ENCODE measurements at places on chromosomes 2 and 18. TPM values are rescaled to one million over a fixed set of nuclear protein-coding genes. Genes with fewer than 3 reads are reported as not detected.

Gene CIB4
- polyA plus RNA-seq, result 0.78 TPM

Gene PCARE
- 0.32 TPM for polyA plus RNA-seq

Gene RNF144A
- 53.1 TPM for polyA plus RNA-seq

Gene VWA3B
- polyA plus RNA-seq, result 0.43 TPM

Gene COMMD1
- polyA plus RNA-seq, result 82.8 TPM

DNA sequence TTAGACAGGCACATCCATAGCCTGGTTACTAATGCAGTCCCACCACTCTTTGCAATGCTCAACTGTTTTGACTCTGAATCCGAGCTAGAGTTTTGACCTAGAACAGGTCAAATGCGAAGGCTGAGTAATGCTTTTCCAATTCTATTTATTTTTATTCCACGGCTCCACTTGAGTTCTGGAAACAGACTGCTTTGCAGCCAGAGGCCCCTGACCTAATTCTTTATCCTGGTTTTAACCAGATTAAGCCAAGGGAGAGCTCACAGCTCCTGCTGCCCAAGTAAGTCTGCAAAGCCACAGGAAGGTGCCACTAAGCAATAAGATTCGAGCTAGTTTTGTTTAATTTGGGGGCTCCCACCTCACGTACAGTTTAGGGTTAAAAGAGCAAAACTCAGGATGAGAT, 51.4 kb downstream of the MREG start:
- DNase-seq, result no peak

GRCh38 chr2:212640428-212640827, 101.8 kb upstream of the ERBB4 start:
- DNase-seq, result peak; percentile 24

DNA sequence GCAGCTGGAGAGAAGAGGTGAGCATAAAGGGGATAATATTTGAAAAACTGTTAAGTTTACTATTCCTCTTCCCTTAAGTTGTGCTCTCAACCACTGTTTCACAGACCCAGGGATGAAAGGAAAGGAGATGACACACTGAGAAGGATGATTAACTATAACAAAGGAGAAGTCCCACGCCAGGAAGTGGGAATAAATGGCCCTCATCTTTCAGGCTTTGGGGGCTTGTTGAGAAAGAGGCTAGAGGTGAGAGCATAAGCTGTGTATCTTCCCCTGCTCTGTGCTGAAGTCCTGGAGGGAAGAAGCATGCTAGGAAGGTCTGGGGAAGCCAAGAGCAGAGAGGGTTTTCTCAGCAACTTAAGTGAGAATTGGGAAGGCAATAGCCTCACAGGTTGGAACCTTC, 399.1 kb upstream of the ATP5MC3 start:
- DNase-seq, result no peak

DNA sequence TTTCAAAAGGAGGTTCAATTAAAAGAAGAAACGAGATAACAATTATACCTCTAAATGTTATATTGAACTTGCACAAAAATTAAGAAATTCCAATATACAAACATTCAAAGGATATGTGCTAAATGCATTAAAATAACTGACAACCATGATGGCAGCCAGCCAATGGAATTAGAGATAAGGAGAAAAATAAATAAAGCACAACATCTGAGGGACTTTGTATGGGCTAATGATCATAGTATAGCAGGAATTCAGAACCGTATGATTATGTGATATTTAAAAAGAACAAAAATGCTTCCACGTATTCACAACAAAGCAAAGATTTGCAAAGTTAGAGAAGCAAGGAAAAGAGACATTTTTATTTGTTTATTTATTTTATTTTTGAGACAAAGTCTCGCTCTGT, 1103.0 kb downstream of the CBLN2 start:
- no peak for DNase-seq

GRCh38 chr2:46446871-46447568, 32.3 kb upstream of the TMEM247 start:
- DNase-seq, result no peak

DNA sequence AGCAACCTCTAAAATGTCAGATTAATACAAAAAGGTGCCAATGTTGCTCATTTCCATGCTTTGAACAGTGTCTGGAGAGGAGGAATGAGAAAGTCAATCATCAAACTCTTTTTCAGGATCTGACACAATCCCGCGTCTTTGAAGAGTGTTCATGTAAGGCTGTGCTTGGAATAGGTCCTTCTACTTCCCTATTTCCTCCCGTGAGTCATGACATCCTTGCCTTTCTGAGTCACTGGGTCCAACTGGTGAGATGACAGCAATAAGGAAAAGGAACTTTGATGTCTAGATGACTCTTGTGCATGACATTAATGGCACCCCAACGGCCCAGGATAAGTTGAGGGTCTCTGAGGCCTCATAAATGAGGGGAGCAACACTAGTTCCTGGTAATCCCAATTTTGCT, 109.0 kb upstream of the CELF4 start:
- DNase-seq, result no peak

DNA sequence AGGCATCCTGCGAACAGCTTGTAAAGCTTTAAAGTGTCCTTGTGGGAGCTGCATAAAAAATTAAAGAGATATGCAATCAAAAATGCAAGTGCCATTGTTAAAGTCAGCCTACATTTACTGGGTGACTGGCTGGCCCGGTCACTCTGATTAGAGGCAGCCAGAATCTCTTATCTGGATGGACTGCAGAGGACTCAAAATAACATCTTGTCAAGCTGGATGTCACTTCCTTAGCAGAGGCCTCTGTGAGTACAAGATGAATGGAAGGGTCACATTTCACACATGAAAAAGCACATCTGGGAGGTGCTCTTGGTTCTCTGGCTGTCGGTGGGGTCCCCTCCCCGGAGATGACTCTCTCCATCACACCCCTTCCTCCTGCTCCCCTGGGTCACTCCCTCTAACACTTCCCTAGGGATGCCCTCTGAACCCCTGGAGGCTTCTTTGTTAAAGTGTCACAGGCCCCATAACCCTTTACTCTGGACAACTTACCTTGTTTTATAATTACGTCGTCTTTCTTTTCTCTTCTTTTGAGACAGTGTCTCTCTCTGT, 122.1 kb downstream of the SH3BP4 start:
- DNase-seq, result no peak

GRCh38 chr18:8351161-8351560, 258.1 kb upstream of the RAB12 start:
- DNase-seq, result no peak

DNA sequence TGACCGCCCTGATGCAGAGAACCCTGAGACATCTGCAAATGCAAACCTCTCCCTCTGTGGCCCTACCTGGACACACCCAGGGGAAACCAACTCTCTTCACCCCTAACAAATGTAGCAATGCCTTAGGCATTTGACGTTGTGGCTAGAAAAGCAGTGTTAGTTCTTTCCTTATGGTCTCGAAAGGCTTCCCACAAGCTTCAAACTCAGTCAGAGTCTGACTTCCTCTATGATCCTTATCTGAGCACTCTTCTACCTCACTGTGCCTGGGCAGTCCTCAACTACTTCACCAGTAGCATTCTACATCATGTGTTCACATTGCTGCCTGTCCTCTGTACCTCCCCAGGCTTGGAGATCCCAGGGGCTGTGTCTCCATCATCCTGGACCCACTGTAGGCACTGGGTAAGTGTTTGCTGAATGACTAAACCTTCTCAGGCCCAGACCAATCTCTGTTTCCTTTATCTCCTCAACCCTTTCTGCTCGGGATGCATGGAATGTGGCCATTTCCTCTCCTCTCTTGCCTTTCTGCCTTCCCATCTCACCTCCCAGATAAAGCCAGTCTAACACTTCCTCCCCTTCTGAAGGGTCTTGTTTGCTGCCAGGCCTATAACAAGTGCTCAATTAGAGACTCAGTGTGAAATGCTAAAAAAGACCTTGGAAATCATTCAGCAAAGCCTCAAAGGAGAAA, 91.7 kb upstream of the ACAA2 start:
- DNase-seq, result no peak

DNA sequence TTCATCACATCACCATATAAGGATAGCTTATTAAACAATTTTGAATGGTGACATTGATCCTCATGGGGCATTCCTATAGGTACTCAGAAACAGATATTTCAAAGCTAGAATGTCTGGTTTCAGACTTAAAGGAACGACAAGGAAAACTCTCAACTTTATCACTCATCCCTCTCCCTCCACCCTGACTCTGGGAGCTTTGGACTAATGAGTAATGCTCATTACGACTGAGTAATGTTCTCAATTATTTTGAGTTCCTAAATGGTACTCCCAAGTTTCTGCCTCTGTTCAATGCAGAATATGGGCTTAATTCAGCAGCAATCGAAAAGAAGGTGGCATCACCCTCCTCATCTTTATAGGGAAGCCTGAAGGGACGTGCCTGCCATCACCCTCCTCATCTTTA, 43.4 kb downstream of the RFX8 start:
- no peak for DNase-seq

DNA sequence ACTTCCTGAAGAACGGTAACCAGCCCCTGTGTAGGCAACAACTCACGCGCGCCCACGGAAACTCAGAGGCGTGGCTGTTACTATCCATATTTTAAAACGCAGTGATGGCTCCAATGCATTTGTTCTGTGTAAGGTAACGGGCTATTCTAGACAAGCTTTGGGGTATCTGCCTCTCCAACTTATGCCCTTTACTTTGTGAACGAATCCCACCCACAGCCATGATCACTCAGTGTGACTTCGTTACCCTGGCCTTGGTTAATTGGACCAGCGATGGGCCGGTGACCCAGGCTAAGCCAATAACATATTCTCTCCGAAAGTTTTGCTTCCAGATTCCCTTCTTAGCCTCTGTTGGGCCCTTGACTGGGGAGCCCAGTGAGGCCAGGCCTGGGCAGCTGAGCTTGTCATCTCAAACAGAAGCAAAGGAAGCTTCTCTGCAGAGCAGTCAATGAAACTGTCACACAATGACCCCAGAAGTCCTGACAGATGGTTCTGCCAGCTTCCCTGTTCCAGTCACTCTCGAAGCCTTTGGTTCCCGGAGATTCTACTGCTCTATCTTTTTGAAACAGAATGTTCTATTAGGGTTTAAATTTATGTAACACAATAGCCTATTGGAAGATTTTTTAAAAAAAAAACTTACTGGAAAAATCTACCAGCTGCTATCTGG, 30.7 kb upstream of the ROCK2 start:
- no peak for DNase-seq

GRCh38 chr2:232537079-232537478, 2.4 kb upstream of the CHRNG start:
- no peak for DNase-seq

- peak; percentile 39 for DNase-seq
These were observed 556 bp downstream of the DNMT3A start for GRCh38 chr2:25341011-25341727.

DNA sequence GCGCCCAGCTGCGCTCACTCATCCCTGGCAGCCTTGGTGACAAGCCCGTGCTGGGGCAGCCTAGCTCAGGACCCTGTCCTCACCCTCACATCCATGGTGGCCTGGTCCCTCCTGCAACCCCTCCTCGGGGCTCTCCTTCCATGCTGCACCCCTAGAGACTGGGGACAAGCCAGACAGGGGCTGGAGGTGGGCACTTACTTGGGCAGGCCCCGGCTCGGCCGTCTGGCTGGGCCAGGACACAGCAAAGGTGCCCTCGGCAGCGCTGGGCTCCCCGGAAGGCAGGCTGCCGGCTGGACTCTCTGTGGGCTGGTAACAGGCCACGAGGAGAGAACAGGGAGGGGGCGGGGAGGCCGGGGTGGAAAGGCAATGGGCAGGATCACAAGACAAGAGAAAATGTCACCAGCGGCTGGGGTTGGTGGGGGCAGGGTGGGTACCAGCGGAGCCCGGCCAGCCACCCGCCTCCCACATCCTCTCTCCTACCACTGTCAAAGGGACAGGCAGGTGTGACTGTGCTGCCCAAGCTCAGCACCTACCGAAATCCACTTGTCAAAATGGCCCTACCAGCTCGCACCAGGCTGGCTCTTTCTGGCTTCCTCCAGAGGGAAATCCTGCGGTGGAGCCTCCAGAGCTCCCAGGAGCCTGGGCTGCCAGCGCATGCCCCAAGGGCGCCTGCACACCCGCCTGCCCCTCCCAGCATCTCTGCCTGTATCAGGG, 54.7 kb downstream of the BIN1 start:
- no peak for DNase-seq
